Type B pancreatic cell (in vitro differentiated cells): ENCODE measurements at places on chromosomes 3 and 15.

GRCh38 chr3:14297784-14298236 is 104.6 kb upstream of the SLC6A6 start:
- no peak for DNase-seq

DNA sequence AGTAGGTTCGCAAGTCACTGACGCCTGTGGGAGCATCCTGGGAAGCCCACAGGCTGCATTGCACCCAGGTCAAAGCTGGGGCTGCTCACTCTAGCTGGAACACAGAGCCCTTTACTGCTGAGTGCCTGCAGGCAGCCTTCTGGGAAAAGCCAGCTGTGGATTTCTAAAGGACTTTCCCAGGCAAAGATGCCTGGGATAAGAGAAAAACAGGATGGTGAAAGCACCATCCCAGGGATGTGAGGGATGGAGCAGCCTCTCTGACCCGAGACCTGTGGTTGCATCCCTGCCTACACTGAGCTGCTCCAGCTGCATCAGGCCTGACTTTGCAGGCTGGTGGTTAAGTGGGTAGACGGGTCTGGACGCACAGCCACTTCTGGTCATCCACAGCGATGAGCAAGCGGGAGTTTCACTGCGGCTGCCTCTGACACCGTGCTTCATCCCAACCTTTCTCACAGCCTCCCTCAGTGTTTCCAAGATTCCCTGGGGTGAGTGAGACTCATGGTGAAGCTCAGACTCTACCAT is 52.5 kb upstream of the AMOTL2 start:
- DNase-seq, result no peak

GRCh38 chr15:30984118-30984517 is 7.3 kb downstream of the MTMR10 start:
- no peak for DNase-seq

DNA sequence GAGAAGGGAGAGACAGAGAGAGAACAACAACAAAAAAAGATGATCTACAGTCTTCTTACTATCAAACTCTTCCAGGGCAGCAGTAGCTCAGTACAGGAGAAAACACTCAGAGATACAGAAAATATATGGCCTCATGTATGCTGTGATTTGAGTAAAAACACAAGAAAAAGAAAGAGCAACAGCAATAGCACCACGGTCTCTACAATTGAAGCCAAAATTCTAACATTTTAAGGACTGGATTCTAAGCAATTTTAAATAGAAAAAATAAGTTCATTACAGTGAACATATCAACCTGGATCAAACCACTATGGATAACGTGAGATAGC is 43.5 kb upstream of the ALCAM start:
- no peak for DNase-seq

GRCh38 chr3:128532012-128532983 is 39.3 kb upstream of the GATA2 start:
- DNase-seq, result no peak

DNA sequence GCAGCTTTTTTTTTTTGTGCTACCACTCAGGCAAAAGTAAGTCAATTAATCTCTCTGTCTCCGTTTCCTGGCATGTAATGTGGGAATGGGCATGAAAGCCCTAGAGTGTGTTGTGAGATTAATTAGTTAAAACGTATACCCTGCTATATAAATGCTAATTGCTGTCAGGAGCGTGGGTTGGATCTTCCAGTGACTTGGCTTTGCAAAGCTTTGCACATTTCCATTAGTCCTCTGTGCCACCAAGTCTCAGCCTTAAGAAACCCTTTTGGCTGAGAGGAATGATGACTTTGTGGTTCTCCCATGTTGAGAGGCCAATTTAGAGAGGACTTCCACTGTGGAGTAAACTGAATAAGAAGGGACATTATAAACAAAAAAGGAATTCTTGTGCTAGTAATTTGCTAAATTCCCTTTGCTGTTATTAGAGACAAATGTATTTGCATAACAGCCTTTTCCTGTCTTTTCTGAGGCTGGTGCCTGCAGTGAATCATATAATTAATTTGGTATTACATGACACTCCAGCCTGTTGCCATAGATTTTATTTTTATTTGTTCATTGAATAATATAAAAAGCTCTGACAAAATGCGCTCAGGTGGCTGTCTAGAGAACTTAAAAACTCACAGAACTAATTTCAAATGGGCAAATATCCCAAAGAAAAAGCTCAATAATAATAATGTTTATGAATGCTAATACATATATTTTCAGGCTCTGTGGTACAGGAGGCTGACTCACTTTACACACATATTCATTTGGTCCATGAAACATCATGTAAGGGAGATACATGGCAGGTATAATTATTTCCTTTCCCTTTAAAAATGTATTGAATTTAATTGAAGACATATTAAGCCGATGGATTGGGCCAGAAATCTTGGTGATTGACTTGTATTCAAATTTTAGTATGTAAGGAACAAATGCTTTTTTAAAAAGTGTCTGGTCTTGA is 82.7 kb downstream of the IL1RAP start:
- no peak for DNase-seq

DNA sequence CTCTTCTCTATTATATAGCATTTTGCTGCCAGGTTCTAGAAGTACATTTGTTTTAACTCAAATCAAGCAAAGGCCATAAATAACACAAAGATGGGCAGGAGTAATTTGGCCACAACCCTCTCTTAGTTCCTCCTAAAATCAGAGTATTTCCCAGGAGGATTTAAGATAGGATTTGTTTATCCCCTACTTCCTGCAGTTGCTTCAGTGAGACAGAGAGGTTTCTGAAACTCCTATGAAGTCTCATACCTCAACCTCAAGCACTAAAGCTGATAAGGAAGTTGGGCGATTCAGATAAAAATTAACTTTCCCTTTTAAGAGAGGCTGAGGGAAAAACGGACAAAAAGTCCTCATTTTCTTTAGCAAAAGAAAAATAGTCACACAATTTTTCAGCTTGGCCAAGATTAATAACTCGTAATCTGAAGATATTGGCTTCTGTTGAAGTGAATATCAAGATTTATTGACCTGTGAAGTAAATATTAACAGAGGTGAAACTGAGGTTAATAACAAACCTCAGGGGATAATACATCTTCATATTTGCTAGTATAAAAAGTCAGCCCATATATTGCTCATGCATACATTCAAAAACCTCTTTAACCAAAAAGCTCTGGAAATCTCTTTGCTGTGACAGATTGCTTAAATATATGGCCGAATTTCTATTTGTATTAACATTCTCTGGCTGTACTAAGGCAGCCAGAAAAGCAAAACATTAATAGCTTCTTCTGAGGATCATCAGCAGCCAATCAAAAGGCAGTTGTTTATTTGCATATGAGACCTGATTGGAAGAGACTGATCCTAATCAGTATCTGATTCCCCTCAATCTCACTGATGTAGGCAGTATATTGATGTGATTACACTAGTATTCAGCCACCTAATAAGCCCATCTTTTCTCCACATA is 90.6 kb upstream of the GADL1 start:
- DNase-seq, result no peak

GRCh38 chr3:58164199-58164879 is 46.4 kb downstream of the DNASE1L3 start:
- no peak for DNase-seq

GRCh38 chr15:70535955-70536338 is 227.4 kb downstream of the UACA start:
- DNase-seq, result peak; percentile 18
